ENCODE measurements at places on chromosomes 6 and 20.
A peak's percentile ranks its signal among the peaks of the same experiment; 100 is the strongest.

DNA sequence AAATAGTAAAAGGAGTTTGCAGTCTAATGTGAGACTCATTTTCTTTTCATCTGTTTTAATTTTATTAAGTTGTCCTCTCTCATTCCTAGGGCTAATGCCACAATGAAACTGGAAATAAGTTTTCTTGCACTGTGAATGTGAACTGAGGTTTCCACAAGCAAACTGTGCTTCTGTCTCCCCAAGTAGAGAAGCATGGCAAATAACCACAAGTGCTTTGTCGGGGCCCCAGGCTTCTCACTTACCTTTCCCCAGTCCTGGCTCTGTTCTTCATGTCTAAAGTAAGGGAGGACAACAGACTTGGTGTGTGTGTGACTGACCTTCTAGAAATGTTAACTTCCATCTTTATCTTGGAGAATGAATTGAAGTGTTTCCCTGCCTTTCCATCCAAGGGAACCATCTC lies 80.8 kb downstream of the CBFA2T2 start:
- DNase-seq, result peak; percentile 26

- DNase-seq, result no peak
Observed at GRCh38 chr6:146292506-146292905, 251.1 kb upstream of the RAB32 start.

DNA sequence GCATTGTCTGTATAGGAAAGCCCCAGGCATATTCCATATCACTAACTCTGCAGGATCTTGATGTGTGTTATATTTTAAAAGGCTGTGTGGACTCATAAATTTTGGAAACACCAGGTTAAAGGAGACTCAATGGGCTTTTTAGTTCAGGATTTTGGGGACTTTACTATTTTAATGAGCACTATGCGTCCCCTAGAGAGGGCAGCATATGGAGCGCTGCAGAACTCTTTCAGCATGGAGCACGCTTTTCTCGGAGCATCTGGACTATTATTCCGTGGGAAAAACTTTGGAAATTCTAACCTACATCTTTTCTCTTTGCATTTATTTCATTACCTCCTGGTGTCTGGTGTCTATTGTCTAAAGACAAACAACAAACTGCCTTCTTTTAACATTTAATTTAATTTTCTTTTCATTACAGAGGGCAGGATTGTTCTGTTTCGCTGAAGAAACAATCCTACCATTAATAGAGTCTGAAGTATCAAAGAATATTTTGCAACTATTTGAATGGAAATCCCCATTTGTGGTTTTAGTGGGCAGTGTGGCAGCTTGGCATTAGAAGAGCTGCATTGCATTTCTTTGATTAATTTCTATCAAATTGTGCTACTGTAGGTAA lies 399.9 kb upstream of the HSF2 start:
- no peak for DNase-seq

GRCh38 chr20:56985066-56985685 lies 281.3 kb downstream of the BMP7 start:
- DNase-seq, result no peak

- no peak for DNase-seq
Observed at GRCh38 chr20:11790046-11790445, 127.6 kb upstream of the BTBD3 start.

- no peak for DNase-seq
Observed at GRCh38 chr6:2809015-2809414, 32.6 kb downstream of the SERPINB1 start.

DNA sequence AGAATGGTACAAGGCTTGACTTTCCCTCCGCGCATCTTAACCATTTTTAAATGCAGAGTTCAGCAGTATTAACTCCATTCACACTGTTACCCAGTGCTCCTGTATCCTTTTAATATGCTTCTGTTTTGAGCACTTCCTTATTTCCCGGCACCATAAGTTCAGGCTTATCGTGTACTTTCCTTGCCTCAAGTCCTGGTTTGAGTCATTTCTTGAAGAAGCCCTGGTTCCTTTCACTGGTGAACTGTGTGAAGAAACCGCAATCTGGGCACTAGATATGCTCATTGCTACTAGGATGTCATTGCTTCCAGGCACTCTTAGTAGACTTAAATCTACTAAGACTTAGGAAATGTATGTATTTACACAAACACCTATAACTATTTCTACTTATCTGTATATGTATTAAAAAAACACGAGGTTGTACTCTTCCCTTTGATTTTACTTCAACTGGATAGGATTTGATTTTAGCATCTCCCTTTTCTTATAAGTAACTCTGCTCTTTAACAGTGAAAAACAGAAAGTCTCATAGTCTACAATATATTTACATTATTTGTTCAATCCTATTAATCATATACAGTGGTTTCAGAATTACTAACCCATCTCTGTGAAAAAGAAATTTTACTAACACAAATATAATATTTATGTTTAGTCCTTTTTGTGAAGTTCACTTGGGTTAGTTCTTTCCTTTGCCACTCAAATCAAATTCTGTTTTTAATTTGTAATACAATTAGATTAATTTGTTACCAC lies 135.5 kb downstream of the CDKAL1 start:
- peak; percentile 68 for DNase-seq

- no peak for DNase-seq
Observed at GRCh38 chr6:101417900-101418299, 24.4 kb downstream of the GRIK2 start.

DNA sequence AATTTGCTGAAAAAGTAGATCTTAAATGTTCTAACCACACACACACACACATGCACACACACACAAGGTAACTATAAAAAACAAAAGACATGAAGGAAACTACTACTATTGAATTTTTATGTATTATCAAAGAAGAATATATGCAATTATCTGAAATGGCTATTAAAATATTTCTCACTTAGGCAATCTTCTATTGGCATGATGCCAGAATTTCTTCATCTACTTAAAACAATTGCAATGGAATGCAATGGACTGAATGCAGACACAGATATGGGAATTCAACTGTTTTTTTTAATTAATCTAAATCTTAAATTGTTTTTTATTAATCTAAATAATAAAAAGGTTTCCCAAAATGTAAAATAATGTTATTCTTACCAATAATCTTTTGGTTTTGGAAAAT lies 152.6 kb upstream of the SMLR1 start:
- DNase-seq, result peak; percentile 71

DNA sequence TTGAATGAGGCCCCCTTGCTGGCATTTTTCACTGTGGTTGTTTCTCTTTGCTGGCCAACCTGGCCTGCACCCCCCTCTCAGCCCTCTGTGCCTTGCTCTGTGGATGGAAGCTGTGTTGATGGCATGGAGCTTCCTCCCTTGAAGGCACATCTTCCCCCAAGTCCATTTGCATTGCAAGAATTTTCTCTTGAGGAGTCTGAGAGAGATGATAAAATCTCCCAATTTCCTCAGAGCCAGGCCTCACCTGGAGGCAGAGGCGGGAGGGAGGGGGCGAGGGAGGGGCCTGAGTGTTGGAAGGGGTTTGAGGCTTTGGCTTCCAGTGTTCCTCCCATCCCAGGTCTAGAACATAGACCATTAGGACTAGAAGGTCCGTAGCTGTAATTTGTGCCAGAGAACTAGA lies 175.1 kb downstream of the SCP2D1 start:
- DNase-seq, result no peak

DNA sequence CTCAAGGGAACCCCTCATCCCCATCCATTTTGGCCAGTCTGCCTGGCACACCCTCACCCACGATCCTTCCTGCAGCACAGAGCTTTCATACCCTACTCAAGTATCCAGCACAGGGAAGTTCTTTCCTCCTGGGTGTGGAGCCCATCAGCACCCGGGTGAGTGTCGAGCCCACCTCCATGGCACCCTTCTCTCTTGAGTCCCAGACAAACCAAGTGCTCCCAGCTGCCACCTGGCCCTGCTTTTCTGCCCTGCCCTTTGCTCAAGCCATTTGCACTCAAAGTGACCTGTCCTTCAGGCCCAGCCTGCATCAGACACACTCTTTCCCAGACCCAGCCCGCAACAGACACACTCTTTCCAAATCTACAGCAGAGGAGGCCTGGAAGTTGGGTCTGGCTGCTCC lies 257.2 kb downstream of the DLL1 start:
- no peak for DNase-seq

GRCh38 chr6:158910484-158911440 lies 89.2 kb downstream of the RSPH3 start:
- DNase-seq, result no peak

GRCh38 chr20:51995551-51995951 lies 193.2 kb upstream of the SALL4 start:
- DNase-seq, result no peak

GRCh38 chr6:21522797-21523456 lies 70.6 kb upstream of the SOX4 start:
- no peak for DNase-seq

- no peak for DNase-seq
Observed at GRCh38 chr20:46433051-46433450, 26.6 kb upstream of the ELMO2 start.

DNA sequence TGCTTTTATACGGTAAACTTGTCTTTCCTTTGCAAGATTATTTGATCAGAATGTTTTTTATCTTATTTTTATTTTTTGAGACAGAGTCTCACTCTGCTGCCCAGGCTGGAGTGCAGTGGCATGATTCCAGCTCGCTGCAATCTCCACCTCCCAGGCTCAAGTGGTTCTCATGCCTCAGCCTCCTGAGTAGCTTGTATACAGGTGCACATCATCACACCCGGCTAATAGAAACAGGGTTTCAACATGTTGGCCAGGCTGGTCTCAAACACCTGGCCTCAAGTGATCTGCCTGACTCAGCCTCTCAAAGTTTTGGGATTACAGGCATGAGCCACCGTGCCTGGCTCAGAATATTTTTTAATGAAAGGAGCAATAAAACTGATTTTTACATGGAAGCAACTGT lies 8.9 kb upstream of the LPIN3 start:
- DNase-seq, result no peak

- DNase-seq, result no peak
Observed at GRCh38 chr20:63330084-63330760, 30.9 kb downstream of the CHRNA4 start.

DNA sequence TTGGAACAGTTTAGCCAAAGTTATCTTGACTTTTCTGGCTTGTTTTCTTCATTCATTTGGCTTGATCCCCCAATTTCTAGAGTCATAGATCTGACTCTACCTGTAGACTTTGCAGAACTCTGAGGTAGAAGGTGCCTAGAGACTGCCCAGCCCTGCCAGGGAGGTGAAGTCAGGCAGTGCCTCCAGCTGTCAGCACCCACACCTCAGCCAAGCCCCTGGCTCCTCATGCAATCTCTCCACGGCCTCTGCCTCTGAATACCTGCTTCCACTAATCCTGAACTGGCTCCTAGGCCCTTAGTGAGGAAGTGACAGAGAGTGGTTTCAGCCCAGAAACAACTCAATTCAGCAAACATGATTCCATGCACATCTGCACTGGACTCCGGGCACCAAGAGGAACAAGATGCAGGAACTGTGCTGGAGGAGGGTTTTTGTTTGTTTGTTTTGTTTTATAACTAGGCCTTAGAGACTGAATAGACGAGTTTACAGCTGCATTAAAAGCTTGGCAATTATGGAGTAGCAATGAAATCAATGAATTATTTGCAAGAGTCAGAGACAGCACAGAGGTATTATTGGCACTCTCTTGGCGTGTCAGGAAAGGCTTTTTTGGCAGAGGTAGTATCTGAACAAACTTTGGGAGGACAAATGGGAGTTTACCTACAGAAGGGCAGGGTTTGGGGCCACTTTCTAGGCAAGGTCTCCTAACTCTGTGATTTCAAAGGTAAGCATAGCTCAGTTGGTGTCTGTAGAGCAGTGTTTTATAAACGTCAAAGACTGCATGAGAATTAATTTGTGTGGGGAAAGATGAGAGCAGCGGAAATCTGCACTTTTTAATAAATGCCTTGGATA lies 25.2 kb downstream of the TGM3 start:
- DNase-seq, result no peak

DNA sequence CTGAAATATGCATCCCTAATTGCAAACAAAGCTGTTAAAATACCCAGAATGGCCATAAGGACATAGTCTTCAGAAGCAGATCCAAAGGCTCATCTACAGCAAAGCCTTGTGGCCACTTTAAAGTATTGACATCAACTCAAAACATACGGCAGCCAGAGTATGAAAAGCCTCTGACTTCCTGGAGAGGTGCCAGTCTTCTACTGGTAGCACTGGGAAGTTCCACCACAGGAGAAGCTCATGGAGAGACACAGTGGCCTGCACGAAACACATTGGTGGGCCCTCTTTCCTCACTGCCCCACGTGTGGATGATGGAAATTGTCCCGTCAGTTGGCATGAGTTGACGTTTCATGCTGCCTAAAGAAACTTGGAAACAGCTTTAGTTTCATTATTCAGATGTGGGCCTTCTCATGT lies 202.6 kb upstream of the HEY2 start:
- no peak for DNase-seq

DNA sequence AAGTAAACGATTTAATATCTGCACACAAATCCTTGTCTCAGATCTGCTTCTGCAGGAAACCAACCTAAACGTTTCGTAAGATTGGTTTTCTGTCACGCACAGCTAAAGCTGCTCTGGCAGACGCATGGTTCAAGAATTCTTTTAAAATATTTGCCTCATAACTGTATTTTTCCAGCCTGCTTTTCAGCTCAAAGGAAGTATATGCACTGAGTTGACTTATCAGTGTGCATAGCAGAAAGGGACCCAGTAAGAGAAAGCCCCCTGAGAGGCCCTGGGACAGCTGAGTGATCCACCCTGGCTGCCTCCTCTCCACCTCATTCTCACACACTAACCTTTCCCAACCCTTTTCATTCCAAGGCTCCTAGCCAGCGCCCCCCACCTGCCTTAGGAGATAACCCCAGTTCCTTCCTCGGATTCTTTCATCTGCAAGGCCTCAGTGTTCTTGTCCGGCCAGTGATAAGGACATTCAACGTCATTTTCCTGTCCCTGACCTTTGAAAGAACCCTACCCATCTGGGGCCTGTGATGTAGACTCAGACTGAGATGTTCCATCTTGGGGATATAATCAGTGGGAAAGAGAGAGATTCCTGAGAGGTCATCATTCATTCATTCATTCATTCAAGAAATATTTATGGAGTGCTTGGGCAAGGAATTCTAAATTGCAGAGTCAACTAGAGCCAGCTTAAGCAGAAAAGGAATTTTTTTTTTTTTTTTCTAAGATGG lies 22.4 kb upstream of the SLC9A8 start:
- DNase-seq, result no peak

DNA sequence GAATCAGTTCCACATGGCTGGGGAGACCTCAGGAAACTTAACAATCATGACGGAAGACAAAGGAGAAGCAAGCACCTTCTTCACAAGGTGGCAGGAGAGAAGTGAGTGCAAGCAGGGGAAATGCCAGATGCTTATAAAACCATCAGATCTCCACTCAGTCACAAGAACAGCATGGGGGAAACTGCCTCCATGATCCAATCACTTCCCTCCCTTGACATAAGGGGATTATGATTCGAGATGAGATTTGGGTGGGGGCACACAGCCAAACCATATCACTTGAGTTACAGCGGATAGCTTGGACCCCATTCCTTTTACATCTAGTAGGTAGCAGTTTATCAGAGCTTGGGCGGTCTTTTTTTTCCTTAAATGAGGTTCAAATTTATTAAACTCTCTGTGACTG lies 19.1 kb downstream of the AFDN start:
- DNase-seq, result no peak

GRCh38 chr20:62454904-62455636 lies 20.7 kb downstream of the GATA5 start:
- peak; percentile 62 for DNase-seq

GRCh38 chr6:21386744-21387143 lies 206.8 kb upstream of the SOX4 start:
- DNase-seq, result no peak

GRCh38 chr20:38117635-38118034 lies 47.4 kb downstream of the TGM2 start:
- DNase-seq, result no peak

Measured in cardiac muscle cell (in vitro differentiated cells and primary cell).